Brain pericyte (primary cell): ENCODE measurements at places on chromosomes 3 and 15.

GRCh38 chr3:13791198-13792050 lies 88.4 kb downstream of the WNT7A start:
- DNase-seq, result no peak

DNA sequence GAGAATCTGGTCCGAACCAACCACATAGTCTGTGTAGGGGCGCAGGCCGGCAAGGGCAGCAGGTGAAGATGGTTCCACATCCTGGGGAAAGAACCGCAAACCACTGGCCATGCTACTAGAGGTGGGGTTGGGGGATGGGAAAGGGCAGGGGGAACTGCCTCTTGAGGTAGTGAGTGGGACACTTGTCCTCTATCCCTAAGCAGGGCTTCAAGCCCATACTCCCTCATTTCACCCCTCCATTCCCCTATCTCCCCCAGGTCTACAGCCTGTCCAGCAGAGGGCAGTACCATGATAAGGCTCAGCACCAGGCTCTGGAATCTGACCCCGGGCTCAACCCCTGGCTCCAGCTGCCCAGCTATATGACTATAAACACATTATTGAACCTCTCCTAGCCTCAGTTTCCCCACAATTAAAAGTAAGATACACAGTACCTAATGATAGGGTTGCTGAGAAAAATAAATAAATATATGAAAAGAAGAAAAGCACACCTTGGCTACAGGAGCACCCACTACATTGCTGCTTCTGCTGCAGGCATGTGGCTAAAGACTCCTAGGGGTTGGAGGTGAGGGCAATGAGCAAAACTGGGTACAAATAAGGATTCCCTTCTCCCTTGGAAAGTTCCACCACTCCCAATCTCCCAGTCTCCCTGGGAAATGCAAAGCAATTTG lies 6.3 kb downstream of the GORASP1 start:
- DNase-seq, result no peak

DNA sequence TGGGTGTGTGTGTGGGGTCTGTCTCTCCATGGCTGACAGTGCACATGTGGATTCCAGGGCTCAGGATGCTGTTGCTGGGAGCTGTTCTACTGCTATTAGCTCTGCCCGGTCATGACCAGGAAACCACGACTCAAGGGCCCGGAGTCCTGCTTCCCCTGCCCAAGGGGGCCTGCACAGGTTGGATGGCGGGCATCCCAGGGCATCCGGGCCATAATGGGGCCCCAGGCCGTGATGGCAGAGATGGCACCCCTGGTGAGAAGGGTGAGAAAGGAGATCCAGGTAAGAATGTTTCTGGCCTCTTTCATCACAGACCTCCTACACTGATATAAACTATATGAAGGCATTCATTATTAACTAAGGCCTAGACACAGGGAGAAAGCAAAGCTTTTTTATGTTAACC lies 10.5 kb downstream of the ADIPOQ start:
- no peak for DNase-seq

DNA sequence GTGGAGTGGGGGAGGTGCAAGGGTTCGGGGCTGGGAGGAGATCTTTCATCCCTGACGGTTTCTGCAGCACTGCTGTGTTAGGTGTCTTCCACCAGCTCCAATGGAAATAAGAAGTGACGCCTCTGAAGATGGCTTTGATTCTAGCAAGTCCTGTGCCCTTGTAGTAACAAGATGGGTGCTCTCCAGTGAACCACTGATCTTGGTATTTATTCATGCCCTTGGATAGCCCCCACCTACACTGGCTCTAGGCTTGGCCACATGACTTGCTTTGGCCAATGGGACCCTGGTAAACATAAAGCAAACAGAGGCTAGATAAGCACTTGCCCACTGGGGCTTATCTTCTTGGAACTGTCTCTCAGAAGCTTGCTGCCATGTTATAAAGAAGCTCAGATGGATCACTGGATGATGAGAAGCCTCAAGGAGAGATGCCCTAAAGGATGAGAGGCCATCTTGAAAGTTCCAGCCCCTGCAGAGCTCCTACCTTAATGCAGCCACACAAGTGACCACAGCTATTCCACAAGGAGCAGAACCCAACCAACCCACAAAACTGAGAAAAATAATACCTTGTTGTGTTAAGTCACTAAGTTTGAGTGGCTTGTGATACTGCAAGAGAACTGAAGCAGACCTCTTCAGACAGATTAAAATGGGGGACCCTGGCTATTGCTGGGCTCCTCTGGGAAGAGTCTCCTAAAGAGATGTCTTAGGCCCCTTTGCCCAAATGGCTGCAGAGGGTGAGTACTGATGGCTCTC lies 137.9 kb downstream of the PDCD6IP start:
- DNase-seq, result no peak

DNA sequence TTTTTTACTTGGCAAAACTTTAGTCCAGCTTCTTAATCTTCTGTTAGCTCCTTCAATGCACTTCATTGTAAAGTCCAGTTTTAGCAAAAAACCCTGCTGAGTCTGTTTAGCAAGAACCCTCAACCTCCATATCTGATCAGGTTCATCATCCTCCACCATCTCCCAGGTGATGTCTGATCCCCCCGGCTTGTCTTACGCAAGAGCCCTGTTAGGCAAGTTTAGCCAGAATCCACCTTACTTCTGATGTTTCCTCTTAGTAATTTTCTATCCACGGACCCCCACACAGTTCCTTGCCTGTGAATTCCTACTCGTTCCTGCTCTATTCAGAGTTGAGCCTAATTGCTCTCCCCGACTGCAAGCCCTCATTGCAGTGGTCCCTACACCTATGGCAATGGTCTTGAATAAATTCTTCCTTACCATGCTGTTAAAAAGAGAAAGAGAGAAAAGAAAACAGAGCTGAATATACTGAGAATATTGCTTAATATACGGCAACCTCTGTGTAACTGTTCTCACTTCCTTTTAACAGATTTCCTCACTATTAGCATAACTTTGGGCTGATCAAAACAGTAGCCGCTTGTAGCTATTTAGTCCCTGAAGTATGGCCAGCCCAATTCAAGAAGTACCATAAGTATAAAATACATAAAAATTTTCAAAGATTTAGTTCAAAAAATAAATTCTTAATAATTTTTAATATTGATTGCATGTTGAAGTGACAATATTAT lies 78.7 kb upstream of the MME start:
- no peak for DNase-seq

- no peak for DNase-seq
These were observed 527.6 kb downstream of the DIPK2A start for GRCh38 chr3:144499001-144499930.

DNA sequence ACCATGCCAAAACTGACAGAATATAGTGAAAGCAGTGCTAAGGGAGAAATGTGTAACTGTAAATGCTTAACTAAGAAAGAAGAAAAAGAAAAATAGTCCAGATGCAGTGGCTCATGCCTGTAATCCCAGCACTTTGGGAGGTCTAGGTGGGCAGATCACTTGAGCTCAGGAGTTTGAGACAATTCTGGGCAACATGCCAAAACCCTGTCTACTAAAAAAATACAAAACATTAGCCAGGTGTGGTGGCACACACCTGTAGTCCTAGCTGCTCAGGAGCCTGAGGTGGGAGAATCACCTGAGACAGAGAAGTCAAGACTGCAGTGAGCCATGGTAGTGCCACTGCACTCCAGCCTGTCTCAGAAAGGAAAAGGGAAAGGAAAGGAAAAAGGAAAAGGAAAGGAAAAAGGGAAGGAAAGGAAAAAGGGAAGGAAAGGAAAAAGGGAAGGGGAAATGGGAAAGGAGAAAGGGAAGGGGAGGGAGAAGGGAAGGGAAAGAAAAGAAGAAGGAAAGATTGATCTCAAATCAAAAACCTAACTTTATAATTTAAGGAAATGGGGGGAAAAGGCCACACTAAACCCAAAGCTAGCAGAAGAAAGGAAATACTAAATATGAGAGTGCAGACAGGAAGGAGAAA lies 20.3 kb downstream of the C3orf33 start:
- no peak for DNase-seq

DNA sequence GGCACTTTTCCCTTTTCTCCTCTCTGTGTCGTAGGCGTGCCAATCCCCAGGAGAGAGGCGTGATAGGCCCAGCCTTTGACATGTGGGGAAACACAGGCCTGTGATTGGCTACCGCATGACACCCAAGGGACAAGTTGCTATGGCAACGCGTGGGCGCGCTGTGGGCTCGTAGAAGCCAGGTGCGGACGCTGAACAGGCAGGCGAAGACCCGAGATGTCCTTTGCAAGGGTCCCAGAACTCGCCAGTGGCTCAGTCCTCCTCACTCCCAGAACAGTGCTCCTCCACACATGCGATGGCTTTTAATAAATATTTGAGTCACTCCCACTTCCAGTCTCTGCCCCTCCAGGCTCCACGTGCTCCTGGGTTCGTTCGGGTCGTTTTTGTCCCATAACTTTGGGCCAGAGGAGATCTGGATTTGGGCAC lies 4.2 kb downstream of the SLC51B start:
- peak; percentile 67 for DNase-seq

GRCh38 chr3:185757176-185757575 lies 67.7 kb downstream of the IGF2BP2 start:
- DNase-seq, result no peak

DNA sequence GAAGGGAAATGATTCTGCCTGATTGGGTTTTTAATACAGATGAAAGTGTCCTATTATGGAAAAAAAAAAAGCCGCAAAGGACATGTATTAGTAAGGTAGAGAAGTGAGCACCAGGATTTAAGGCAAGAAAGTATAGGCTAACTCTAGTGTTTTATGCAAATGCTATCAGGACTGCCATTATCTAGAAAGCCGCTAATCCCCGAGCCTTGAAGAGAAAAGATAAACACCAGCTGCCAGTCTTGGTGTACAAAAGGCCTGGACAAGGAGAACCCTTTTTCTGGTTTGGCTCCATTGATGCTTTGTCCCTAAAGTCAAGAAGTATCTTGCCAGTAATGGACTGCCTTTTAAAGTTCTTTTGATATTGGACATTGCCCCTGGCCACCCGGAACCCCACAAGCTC lies 8.6 kb upstream of the TRIM59 start:
- DNase-seq, result no peak

- no peak for DNase-seq
These were observed 104.3 kb downstream of the ABI3BP start for GRCh38 chr3:100888881-100889280.

- DNase-seq, result no peak
These were observed 1294.7 kb downstream of the ZPLD1 start for GRCh38 chr3:103729547-103729946.

- no peak for DNase-seq
These were observed 483 bp downstream of the MEX3B start for GRCh38 chr15:82045179-82045891.

DNA sequence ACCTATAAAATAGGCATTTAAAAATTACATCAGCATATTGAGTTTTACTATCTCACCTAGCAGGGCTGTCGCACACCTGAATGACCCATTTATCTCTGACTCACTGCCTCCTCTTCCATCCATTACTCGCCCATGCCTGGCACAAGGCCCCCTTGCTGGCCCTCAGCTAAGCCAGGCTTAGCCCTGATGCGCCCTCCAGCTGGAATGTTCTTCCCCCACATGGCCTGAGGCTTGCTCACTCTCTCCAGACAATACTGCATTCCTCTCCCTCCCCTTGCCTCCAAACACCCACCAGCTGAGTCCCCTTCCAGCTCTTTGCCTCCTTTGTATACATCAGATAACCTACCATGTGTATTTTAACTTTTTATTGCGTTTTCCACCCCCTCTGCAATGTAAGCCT lies 7.2 kb downstream of the SH3BP5 start:
- no peak for DNase-seq
